ENCODE measurements at places on chromosomes 6 and 20.

DNA sequence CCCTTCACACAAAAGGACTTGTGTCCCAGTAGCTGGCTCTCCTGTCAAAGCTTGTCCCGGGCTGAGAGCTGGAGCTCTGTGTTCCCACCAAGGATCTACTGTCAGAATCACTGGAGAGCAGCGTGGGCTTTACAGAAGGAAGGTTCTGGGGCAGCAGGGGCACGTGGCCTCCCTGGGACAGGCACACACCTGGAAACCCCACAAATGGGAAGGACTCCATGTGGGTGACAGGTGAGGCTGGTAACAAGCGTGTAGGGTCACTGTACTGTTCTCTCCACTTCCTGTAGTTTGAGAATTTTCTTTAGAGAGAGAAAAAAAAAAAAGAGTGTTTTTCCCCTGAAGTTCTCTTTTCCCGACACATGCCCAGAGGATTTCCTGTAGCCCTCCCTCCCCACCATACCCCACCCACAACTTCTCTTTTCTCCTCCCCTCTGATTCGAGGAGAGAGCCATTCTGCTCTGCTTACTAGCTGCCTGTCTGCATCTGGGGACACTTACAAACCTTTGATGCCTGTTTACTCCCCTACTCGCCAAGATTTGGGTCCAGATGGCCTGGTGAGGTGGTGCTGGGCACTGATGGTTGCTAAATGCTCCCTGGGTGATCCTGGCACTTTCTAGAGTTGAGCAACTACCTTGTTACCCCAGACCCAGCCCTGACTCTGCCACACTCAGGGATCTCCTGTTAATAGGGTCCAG, 84.1 kb upstream of the SIRPA start:
- DNase-seq, result peak; percentile 81

DNA sequence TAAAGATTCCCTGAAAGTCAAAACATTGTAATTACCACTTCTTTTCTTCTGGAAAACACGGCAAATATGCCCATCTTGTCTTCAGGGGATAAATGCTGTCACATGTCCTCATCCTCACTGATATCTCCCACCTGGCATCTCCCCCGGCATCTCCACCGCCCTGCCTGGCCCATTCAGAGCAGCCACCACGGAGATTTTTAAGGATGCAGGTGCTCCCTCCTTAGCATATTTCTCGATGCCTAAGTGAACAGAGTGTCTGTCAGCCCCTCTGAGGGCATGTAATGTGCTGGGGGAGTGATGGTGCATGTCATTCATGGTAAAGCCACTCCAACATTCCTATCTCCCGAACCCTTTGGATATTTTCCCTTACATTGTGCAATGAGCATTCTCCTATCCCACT, 215.5 kb downstream of the PREX1 start:
- no peak for DNase-seq

DNA sequence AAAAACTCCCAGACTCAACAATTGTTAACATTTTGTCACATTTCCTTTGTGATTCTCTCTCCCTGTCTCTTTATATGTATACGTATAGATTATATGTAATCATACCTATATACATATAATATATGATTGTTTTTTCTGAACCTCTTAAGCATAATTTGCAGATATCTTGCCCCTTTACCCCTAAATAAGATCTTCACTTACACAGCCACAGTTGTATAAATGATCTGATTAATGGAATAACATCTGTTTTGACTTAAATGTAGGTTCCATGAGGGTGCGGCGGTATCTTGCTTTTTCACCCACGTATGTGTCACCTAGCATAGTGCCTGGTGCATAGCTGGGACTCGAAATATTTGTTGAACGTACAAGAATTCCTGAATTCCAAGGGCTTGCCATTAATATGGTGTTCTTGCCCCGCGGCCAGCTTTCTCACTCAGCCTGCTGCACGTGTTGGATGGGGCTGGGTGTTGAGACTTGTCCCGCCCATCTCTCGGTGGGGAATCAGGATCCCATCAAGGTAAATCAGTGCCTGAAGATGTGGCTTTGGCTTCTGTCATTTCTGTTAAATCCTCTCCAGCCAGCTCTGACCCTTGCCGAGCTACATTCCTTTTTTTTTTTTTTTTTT, 10.4 kb upstream of the MANBAL start:
- no peak for DNase-seq

DNA sequence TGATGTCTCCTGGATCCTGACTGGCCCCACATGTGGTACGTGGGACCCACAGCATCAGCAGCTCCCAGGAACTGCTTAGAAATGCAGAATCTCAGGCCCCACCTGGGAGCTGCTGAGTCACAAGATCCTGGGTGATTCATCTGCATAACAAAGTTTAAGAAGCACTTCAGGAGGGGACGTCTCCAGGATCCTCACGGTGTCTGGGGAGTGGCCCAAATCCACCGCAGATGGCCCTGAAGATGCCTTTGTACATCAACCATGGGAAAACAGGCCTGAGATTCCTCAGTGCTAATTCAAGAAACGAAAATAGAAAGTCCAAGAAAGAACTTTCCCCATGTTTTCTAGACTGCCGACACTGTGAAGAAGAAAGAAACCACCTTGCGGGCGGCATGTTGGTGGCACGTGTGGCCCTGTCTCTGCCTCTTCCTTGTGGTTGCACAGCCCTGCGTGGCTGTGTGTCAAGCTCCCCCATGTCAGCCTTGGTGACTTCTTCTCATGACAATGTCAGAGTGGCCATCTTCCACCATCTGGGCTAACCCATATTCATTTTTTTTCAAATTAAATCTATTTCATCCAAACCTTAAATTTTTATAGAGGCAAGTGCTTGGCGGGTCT, 26.1 kb downstream of the RRBP1 start:
- DNase-seq, result no peak

DNA sequence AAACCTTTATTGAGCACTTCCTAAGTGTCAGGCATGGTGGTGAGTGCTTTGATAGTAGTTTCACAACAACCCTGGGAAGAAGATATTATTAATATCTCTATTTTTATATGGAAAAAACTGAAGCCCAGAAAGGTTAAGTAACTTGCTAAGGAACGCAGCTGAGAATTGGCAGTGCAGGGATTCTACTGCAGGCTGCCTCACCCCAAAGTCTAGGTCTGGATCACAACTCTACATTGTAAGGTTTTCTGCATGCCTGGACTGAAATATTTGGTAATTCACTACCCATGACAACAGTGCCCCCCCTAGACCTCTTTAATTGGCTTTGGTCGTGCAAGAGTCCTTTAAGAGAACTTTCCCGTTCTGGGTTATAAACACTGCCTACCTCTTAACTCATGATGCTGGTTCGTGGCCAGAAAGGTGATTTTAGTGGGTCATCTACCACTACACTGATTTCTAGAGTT, 67.1 kb upstream of the KCNQ5 start:
- no peak for DNase-seq

DNA sequence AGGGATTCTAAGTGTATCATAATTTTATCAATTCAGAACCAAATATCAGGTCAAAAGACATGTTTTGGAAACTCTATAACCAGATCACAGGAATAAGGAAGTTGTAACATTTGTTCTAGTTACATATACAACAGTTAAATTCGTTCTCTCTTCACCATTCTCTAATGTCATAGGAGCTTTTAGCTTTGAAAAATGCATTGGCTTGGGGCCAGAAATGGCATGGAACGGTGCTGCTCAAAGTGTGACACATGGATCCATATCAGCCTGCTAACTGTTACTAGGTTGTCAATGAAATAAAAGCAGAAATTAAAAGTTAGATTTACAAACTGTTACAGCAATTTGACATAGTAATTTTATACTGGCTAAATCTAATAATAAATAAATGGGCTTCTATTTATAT, 120.3 kb downstream of the LCA5 start:
- DNase-seq, result no peak

DNA sequence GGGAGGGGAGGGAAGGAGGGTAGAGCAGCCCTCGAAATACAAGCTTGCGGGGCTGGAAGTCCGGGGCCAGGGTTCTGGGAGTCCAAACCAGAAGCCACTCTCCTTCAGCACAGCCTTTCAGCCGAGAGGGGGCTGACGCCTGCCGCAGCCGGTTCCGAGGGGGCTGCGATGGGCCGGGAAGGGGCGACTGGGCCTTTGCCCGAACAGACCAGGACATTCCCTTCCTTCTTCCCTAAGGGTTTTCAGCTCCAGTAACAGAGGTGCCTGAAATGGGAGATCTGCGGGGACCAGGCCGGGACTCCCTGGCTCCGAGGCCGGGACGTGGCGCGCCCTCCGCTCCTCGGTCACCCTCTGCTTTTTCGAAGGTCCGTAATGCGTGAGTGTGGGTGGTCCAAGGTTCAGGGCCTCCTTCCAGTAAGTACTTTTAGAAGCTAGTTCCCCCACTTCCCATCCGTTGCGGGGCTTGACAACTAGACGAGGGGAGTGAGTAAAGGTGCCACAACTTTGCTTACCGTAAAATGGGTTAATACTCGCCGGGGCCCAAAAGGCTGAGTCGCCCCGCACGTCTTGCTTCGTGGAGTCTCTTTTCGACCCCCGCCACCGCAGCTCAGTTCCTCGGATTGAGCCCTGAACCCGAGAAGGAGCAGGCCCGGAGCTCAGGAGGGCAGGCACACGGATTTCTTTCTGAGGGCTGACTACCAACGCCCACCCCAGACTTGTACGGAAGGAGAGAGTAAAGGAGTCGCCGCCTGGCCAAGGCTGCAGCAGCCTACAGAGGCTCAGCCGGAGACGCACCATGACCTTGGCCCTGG, 2.9 kb upstream of the OLIG3 start:
- DNase-seq, result no peak

- DNase-seq, result peak; percentile 59
Observed at GRCh38 chr6:138004430-138005287, 102.6 kb downstream of the PERP start.

GRCh38 chr6:97524811-97525210, 241.8 kb upstream of the MMS22L start:
- DNase-seq, result no peak

DNA sequence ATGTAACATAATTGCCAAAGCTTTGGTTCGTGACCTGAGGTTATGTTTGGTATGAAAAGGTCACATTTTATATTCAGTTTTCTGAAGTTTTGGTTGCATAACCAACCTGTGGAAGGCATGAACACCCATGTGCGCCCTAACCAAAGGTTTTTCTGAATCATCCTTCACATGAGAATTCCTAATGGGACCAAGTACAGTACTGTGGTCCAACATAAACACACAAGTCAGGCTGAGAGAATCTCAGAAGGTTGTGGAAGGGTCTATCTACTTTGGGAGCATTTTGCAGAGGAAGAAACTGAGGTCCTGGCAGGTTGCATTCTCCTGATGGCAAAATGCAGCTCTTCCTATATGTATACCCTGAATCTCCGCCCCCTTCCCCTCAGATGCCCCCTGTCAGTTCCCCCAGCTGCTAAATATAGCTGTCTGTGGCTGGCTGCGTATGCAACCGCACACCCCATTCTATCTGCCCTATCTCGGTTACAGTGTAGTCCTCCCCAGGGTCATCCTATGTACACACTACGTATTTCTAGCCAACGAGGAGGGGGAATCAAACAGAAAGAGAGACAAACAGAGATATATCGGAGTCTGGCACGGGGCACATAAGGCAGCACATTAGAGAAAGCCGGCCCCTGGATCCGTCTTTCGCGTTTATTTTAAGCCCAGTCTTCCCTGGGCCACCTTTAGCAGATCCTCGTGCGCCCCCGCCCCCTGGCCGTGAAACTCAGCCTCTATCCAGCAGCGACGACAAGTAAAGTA, 547 bp upstream of the ESR1 start:
- DNase-seq, result no peak

DNA sequence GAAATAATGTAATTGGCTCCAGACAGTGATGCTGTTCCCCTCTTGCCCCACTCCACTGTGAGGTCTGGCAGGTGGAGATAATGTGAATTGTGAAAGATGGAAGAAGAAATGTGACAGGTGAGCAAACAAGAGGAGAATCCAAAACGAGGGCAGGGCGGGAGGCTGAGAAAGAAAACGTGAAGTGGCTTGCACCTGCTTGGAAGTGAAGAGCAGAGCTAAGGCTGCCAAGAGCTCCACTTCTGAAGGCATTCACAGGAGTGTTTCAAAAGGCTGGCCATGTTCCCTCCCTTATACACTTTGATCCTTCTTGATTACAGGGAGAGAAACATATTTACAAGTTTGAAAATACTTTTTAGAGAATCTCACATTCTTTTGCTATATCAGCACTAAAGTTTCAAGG, 359.4 kb downstream of the EPHA7 start:
- no peak for DNase-seq

- DNase-seq, result no peak
Observed at GRCh38 chr20:48180024-48180423, 394.7 kb upstream of the SULF2 start.

DNA sequence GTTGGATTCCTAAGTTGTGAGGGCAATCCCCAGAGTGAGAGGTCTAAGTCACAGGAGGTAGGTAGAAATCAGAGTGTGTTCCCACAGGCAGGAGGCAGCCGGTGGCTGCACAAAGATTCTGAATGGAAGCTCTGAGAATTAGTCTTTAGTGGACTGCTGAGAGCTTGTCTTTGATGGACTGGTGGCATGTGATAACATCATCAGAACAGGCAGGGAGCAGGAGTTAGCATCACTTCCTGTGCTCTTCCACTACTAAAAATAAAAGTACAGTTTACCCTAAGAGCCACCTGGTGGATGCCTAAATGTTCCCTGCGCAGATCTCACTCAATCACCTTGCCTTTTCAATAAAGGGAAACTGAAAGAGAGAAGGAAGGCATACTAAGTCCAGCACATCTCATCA, 294.6 kb upstream of the POU3F2 start:
- no peak for DNase-seq

DNA sequence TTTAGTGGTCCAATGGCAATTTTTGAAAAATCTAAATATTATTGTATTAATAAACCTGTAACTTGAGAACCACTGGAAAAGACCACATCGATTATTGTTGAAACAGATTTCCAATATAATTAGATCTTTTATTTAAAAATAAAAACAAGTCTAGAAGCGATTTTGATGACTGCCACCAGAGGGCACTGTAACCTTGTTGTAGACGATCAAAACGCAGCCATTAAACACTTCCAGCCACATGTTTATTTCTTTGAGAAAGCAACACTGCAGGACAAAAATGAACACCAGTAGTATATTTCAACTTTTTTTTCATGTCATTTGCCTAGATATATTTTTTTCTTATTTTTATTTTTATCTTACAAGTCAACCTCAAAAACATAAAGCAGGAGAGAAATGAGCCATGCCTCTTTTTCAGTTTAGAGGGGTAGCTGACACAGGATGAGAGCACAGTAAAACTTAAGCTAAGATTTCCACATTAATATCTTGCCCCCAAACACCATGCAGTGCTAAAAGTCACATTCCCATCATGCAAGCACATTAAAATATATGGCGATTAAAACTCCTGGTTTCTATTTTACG, 115.4 kb downstream of the OPRM1 start:
- peak; percentile 91 for DNase-seq
